ENCODE measurements at places on chromosomes 12 and 14.

DNA sequence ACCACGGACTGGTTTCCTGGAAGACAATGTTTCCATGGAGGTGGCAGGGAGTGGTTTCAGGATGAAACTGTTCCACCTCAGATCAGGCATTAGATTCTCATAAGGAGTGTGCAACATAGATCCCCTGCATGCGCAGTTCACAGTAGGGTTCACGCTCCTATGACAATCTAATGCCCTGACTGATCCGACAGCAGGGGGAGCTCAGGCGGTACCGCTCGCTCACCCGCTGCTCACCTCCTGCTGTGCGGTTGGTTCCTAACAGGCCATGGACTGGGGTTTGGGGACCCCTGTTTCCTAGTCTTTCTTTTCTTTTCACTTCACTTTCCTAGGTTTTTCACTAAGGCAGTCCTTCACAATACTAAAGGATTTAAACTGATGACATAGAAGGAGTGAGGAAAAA lies 39.6 kb downstream of the GUCY2C start:
- no peak for DNase-seq

- DNase-seq: no peak
These were observed 87.8 kb upstream of the BTG1 start for GRCh38 chr12:92233346-92234015.

DNA sequence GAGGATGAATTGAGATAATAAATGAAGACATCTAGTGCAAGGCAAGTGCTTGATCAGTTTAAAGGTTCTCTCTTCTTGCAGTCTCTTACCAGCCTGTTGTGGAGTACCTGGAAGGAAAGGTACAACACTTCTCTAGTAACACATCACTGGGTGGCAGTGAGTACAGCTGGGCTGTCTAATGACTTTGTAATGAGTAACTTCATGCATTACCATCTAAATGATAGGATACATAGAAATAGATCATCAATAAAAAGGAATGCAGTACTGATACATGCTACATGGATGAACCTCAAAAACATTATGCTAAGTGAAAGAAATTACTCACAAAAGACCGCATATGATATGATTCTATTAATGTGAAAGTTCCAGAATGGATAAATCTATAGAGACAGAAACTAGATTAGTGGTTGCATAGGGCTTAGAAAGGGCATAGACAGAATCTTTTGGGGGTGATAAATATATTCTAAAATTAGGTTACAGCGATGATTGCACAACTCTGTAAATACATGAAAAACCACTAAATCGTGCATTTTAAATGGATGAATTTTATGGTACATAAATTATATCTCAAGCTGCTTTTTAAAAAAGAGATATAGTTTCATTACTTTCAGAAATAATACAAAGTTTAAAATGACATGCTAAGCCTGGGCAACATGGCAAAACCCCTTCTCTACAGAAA lies 224.4 kb downstream of the CHST11 start:
- DNase-seq: no peak

DNA sequence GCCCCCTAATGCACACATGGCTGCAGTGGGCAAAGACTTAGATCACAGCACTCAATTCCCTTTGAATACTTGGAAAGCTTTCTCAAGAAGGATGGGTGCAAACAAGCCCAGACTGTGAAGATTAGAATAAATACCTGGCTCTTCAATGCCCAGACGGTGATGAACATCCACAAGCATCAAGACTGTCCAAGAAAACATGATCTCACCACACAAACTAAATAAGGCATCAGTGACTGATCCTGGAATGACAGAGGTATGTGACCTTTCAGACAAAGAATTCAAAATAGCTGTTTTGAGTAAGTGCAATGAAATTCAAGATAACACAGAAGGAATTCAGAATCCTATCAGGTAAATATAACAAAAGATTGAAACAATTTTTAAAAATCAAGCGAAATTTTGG lies 43.8 kb upstream of the ZDHHC17 start:
- DNase-seq: peak; percentile 88

GRCh38 chr14:28666961-28667360 lies 99.6 kb upstream of the FOXG1 start:
- peak; percentile 70 for DNase-seq

- no peak for DNase-seq
These were observed 45.5 kb upstream of the OVCH1 start for GRCh38 chr12:29543036-29543435.

- DNase-seq: no peak
These were observed 12.8 kb upstream of the GSG1 start for GRCh38 chr12:13116259-13116658.

DNA sequence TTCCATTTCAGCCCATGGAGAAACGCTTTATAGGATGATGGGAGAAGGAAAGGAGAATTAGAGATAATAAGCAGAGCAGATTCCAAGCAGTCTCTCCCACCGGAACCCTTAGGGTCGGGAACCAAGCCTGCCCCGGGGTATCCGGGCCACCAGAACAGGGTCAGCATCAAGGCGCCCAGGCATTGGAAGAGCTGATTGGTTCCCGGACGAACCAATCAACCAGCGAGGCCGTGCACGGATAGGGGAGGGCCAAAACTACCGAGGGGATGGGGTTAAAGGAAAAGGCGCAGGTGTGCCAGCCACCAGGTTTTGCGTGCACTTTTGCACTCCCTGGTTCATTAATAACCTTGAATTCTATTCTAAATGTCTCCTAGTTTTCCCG lies 1.7 kb downstream of the PPM1H start:
- peak; percentile 37 for DNase-seq
